ENCODE measurements at places on chromosomes 7 and 10.

GRCh38 chr7:99456288-99456687 is 9.7 kb downstream of the ATP5MF start:
- DNase-seq, result no peak

DNA sequence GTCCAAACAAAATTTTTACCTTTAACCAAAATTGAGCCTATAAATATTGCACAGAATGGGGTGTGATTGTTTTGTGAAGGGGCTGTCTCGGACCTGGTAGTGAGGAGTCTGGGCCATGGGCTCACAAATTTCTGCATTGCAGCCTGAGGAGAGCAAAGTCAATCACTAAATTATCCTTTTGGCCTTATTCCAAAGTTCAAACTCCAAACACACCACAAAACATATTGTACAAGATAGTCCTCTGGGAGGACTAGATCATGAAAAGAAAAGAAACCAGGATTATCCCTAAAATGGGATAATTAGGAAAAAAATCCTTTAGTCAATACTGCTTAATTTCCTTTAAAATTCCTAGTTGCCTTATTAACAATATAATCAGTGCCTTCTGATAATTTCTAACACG is 115.5 kb downstream of the BUB3 start:
- no peak for DNase-seq

- DNase-seq, result no peak
Measured at GRCh38 chr7:129123510-129123857, 21.0 kb upstream of the TSPAN33 start.

DNA sequence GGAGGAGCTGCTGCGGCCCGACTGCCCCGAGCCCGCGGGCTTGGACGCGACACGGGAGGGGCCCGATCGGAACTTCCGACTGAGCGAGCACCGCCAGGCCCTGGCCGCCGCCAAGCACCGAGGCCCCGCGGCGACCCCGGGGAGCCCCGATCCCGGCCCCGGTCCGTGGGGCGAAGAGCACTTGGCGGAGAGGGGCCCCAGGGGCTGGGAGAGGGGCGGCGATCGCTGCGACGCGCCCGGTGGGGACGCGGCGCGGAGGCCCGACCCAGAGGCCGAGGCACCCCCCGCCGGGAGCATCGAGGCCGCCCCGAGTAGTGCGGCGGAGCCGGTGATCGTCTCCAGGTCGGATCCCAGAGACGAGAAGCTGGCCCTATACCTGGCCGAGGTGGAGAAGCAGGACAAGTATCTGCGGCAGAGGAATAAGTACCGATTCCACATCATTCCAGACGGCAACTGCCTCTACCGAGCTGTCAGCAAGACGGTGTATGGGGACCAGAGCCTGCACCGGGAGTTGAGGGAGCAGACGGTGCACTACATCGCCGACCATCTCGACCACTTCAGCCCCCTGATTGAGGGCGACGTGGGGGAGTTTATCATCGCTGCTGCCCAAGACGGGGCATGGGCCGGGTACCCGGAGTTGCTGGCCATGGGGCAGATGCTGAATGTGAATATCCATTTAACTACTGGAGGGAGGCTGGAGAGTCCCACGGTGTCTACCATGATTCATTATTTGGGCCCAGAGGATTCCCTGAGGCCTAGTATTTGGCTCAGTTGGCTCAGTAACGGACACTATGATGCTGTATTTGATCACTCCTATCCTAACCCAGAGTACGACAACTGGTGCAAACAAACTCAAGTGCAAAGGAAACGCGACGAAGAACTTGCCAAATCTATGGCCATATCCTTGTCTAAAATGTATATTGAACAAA is 1.4 kb downstream of the OTUD1 start:
- DNase-seq, result no peak
